ENCODE measurements at places on chromosomes 12 and 14.

DNA sequence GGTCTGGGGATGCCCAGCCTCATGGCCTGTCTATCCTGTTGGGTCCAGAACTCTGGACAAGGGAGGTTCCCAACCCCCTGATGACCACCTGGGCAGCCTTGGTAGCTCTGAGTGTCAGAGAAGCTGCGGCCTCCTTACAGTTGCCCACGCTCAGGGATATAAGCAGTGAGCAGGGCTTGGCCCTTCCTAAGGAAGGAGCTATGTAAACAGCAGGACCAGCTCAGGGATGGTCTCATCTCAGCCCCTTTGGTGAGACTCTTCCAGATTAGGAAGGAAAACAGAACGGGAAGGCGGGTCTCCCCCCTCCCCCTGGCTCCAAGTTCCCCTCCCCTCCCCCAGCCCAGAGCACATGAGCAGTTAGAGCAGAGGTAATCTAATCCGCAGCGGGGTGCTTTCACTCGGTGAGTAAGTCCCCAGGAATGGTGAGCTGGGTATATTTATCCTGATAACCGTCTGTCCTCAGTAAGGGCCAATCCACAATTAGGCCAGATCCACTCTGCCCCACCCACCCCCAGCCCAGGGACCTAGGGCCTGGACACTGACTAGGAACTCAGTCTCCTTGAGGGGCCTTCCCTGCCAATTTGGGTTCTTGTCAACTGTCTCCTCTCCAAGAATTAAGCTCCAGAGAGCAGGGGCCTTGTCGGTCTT, 29.5 kb upstream of the RPLP0 start:
- DNase-seq = no peak

- DNase-seq = no peak
Observed at GRCh38 chr12:124548854-124549378, 18.5 kb downstream of the NCOR2 start.

DNA sequence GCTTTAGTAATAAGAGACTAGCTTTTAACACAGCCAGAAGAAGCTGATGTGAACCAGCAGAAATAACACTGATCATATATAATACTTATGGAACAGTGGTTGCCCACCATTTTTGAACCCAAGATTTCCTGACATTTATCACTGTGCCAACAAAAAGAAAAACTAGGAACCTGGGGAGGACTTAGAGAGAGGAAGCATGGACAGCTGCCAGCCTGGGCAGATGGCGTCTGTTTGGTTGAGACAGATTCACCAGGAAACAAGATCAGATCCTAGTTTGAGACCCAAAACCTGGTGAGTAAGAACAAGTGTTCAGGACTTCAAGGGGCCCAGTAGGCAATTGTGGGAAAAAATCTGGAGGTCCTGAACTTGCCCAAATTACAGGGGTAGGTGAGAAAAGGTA, 95.3 kb downstream of the BICD1 start:
- no peak for DNase-seq

- no peak for DNase-seq
Observed at GRCh38 chr12:117441751-117442150, 80.3 kb upstream of the NOS1 start.

GRCh38 chr14:103434868-103435442, 49.7 kb downstream of the MARK3 start:
- DNase-seq = no peak

DNA sequence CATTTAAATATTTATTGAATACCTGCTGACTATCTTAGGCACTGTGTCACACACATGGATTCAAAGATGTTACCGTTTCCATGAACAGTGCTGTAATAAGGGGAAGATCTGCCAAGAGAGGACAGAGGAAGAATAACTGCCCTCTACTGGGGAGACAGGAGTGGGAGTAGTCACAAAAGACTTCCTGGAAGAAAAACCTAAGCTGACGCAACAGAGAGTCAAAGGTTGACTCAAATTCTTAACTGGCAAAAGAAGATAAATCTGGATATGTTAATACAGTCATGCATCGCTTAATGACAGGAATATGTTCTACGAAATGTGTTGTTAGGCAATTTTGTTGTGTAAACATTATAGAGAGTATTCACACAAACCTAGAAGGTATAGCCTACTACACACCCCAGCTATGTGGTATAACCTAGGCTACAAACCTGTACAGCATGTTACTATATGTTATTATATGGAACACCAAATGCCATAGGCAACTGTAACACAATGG, 51.5 kb downstream of the DCAF5 start:
- no peak for DNase-seq

GRCh38 chr12:87136330-87136976, 880.3 kb upstream of the MGAT4C start:
- DNase-seq = no peak

DNA sequence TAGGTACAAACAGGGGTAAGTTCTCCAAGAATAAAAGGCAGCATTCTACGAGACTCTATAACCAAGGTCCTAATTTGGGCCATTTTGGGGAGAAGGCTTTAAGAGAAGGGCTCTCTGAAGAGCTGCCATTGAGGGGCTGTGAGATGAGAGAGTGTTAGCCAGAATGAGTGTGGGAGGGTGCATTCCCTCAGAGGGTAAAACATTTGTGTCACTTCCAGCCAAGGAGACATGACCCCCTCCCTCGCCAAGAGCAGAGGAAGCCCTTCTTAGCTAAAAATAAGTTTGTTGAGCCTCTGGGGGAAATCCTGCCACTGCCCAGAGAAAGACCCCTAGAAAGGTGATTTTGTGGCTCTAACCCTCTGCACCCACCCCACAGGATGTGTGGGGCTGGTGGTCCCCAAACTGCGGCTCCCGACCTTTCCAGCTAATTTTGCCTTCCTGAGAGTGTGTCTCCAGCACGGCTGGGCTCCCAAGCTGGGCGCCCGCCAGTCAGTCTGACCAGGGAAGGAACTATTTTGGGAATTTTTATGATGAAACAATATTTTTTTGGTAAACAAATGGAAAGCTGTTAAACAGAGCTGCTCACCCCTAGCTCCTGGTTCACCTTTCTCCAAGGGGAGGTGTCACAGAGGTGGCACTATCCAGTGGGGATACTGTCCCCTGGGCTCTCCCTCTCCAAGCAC, 65.9 kb upstream of the JDP2 start:
- no peak for DNase-seq

DNA sequence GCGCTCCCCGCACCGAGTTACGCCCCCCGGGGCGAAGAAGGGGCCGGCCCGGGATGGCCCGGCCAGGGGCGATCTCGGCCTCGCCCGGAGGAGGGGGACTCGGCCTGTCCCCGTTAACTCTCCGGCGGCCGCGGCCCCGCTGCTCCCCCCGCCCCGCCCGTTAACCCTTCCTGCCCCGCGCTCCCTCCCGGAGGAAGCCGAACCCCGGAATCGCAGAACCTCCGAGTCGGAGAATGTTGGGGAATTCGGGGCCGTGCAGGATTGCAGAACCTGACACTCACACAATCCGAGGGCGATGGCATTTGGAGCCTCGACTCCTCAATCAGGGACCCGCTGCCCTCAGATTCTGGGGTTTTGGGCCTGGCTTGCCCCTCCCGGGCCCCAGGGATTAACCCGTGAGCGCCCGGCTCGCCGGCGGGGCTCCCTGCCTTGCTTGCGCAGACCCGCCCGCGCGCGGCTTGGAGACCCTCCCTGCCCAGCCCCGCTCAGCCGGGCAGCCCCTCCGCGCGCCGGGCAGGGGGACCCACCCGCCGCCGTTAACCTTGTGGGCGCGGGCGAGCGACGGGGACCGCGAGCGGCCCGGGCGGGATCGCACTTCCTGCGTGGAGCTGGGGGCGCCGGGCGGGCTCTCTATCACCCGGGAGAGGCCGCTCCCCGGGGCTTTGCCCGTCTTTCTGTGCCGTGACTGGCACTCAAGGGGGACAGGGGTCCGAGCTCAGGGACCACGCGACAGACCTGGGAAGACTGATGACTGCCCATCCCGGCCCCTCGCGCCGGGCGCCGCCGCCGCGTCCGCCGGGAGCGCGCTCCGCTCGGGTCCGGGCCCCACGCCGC, 18.8 kb downstream of the BEGAIN start:
- DNase-seq = no peak

- no peak for DNase-seq
Observed at GRCh38 chr14:51248016-51248987, 8.3 kb downstream of the TMX1 start.

GRCh38 chr14:94046696-94047250, 20.6 kb downstream of the OTUB2 start:
- no peak for DNase-seq

GRCh38 chr14:48563489-48563888, 888.1 kb upstream of the MDGA2 start:
- no peak for DNase-seq

GRCh38 chr14:22518073-22518472, 71.0 kb downstream of the DAD1 start:
- DNase-seq = no peak

- DNase-seq = no peak
Observed at GRCh38 chr14:69014829-69015259, 35.7 kb upstream of the ACTN1 start.

- DNase-seq = no peak
Observed at GRCh38 chr14:77421201-77421600, 2.1 kb downstream of the NOXRED1 start.

- no peak for DNase-seq
Observed at GRCh38 chr14:24435192-24435810, 5.5 kb downstream of the KHNYN start.

DNA sequence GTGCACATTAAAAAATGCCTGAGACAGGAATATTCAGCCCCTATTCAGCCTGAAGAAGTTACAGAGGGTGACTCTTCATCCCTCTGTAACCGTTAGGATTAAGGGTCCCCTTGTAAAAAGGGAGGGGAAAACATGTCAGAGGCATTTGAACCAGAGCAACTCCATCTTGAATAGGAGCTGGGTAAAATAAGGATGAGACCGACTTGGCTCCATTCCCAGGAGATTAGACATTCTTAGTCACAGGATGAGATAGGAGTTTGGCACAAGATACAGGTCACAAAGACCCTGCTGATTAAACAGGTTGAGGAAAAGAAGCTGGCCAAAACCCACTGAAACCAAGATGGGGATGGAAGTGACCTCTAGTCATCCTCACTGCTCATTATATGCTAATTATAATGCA, 19.9 kb upstream of the MDM1 start:
- DNase-seq = no peak

- no peak for DNase-seq
Observed at GRCh38 chr12:10301103-10301502, 6.6 kb upstream of the KLRD1 start.

- no peak for DNase-seq
Observed at GRCh38 chr12:78746001-78746400, 118.6 kb upstream of the SYT1 start.

DNA sequence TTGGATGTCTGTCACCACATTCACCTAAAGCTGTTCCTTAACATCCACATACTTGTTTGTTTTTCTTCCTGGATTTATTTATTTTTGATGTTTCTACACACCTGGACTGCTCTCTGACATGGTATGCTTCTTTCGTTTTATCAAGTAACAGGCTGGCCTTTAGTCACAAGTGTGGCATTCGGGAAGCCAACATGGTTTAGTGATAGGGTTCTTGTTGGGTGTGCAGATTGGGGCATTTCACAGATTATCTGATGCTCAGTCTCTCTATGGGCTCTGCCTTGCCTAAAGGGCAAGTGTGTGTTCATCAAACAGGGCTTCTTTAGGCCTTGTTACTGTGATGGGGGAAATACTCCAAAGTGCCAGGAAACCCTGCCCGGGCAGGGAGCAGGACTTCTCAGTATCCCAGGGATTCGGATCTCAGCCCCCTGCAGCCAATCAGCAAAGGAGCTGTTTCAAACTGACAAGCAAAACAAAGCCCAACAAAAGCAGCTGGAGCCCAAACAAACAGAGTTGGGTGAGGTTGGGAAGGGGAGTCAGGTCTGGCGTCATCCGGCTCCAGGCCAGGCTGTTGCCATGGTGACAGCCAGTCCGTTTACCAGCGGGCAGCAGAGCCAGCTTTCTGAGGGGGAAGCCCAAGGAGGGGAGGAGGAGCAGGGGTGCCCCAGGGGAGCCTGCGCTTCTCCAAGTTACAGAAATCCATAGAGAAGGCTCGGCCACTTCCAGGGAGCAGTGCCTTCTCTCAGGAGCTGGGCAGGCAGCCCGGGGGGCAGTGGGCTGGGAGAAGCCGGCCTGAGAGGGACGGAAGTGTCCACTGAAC, 31.9 kb downstream of the FOS start:
- no peak for DNase-seq

- no peak for DNase-seq
Observed at GRCh38 chr12:60223242-60223641, 627.4 kb downstream of the SLC16A7 start.

DNA sequence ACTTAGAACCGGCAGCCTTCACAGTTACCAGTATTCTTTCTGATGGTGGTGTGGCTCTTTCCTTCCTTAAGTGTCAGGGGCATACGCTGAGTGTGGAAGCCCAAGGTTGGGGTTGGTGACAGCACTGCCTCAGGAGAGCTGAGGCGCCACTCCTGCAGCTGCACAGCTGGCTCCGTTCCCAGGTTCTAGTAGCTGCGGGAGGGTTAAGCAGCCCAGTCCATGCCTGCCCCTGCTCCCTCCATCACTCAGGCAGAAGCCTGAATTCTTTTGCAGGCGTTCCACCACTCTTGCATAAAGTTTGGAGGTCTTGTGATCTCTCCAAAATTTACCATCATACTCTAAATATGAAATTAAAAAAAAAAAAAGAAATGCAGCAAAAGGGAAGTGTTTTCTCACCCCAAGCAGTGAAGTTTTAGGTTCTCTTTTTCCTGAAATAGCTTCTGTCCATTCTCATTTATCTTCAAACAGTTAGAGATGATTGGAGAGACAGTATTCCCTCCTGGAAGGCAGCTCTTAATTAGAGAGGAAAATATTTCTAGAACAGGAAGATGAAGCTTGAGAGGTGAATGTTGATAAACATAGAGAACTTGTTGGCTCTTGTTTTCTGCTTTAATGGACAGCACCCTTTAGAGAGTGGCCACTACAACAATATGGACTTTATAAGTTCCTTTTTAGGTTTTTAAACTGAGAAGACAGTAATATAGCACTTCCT, 136.1 kb downstream of the FGD4 start:
- no peak for DNase-seq

GRCh38 chr14:40393143-40393542, 960.9 kb upstream of the FBXO33 start:
- DNase-seq = no peak

DNA sequence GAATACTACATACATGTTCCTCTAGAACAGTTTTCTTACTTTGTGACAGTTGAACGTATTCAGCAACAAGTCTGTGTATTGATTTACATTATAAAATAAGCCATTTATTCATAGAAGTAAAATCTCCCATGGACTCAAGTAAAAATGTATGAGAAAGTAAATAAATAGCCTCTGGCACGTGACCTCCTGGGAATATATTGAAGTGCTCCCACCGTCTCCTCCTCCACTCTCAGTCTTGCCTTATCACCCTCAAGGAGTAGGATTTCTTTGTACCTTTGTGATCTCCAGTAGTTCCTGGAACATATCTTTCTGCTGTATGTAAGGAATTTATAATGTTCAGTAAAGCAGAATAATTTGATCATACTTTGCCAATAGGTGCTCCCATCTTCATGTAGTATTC, 90.9 kb downstream of the DIP2B start:
- no peak for DNase-seq

DNA sequence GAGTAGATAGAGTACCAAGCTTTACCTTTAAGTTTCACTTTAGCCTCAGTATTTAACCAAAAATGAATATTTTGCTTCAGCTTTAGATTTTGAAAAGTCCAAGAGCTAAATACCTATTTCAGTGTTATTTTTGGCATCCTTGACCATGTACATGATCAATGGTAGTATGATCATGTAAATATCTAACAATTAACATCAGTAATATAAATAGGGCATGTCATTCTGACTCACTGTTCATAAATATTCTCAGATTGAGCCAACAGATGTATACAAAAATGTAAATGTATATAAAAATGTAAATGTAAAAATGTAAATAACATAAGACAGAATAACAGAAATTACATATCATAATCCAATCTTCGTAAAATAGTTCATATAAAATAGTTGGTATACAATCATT, 15.3 kb upstream of the NOXRED1 start:
- DNase-seq = no peak

- no peak for DNase-seq
Observed at GRCh38 chr12:104974626-104975290, 11.4 kb upstream of the NOPCHAP1 start.

Measured in NCI-H1436 treated with DMSO at 0.1 percent for 48 hours (cell line).